ENCODE measurements at places on chromosomes 1 and 21.
A peak's percentile ranks its signal among the peaks of the same experiment; 100 is the strongest.

GRCh38 chr1:64861611-64862010, 104.7 kb downstream of the JAK1 start:
- no peak for DNase-seq

DNA sequence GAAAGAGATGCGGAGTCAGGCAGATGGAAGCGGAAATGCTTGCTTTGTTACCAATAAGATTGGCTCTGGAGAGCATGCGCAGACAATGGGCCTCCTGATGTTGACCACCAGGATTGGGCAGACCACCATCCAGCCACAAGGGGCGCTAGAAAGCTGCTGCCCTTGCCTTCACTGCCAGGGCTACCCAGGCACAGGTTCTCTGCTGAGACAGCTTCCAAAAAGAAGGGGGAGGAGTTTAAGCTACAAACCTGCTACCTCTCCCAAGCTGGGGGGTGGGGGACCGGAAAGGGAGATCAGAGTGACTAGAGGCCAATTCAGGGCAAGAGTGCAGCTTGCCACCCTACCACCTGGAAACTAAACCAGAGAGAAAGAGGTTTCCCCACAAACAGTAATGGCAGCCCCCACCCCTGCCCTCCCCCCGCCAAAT, 369.7 kb downstream of the RRAGC start:
- DNase-seq: no peak

DNA sequence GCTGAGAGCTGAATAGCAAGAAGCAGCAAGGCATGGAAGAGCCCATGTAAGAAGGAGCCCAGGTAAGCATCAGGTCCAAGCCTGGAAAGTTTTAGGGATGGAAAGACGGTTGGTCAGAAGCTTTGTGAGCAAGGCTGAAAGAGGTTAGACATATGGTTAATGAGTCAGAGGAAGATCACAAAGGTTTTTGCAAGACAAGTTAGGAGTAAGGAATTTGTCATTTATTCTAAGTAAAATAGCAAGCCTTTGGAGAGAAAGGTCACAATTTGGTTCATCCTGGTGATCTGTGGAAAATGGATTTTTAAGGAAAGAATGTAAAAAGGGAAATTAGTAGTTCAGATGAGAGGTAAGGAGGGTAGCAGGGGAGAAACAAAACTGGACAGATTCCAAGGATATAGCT, 106.7 kb downstream of the DPYD start:
- peak; percentile 56 for DNase-seq

DNA sequence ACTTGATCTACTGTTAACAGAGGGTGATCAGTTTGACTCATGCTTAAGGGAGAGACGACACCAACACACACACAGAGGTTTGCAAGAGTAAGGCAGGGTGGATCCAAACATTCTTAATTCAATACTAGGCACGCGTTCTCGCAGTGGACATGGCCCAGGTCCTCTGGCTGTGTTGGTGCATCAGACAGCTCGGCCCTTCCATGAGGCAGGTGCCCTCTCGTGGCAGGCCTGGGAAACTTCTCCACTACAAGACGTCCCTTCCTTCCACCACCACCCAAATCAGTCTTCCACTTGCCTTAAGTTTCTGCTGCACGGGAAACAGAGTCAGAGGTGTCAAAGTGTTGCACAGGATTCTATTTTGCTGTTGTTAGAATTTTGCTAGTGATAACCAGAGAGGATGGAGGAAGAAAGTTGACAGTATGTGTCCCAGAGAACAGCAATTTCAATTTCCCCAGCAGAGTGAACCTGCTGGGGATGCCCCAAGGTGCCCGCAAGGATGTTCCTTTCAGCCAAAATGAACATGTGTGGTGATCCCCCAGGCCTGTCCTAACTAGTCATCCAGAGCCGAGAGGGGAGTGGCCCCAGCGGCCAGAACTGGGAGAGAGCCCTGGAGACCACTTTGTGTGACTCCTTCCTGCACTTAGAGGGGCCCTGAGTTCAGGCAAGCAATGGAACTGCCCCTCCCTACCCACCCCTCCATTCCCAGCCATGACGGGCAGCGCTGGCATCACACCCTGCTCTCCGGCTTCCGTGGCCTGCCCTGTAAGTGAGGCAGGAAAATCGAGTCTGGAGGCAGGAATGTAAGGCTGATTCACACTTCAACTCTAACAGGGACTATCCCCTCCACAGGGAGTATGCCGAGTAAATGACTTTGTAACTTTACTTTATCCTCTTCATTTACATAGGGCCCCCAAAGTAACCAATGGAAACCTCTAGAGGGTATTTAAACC, 34.8 kb downstream of the MX1 start:
- DNase-seq: no peak

GRCh38 chr1:92484472-92485380, 2.0 kb downstream of the GFI1 start:
- no peak for DNase-seq

DNA sequence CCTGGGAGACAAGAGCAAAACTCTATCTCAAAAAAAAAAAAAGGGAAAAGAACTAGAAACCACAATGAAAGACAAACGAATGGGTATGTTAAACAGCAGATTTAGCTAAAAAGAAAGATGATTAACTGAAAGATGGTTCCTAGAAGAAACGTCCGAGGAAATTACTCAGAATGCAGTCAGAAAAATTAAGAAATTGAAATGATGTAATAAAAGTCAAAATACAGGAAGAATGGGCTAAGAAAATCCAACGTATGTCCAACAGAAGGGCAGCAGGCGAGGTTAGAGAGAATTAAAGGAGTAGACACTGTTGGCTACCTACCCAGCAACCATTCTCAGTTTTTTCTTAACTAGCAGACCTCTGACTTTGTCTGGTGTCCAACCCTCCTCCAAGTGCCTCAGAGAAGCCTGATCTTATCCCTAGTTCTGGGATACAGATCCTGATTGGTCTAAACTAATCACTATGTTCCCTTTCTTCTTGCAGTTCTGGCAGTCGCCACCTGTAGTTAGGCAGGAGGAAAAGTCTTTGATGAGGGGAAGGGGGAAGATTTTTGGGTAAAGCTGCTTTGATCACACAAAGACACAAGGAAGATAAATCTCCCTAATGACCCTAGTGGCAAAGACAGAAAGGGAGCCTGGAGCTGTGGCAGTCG, 25.7 kb downstream of the GPR161 start:
- DNase-seq: no peak

- peak; percentile 90 for DNase-seq
These were observed 65.1 kb downstream of the GADD45A start for GRCh38 chr1:67749844-67750690.

DNA sequence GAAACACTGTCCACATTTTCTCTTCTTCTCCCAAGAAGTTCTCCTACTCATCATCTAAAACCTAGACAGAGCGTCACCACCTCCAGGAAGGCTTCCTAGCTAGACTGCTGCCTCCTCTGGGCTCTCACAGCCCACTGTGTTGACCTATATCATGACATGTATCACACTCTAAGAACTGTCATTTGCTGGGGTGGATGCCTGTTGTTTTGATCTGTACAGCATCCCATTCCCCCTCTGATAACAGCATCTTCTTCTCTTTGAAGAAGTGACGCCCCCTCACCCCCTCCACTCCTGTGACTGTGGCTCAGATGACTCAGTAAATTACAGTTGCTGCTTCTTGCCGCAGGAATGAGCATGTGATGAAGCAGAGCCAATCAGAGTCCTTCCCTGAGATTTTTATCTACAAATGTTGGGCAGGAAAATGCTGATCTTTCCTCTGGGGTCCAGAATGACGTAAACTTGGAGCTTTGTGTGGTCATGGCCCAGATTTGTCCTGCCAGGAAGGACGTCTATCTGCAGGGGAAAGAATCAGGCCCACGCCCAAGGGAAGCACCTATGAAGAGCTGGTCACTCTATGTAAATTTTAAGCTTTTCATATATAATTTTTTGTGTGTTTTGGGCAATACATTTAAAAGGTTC, 28.0 kb upstream of the FOXO6 start:
- DNase-seq: peak; percentile 91

GRCh38 chr1:225409051-225409450, 18.8 kb downstream of the LBR start:
- DNase-seq: no peak

DNA sequence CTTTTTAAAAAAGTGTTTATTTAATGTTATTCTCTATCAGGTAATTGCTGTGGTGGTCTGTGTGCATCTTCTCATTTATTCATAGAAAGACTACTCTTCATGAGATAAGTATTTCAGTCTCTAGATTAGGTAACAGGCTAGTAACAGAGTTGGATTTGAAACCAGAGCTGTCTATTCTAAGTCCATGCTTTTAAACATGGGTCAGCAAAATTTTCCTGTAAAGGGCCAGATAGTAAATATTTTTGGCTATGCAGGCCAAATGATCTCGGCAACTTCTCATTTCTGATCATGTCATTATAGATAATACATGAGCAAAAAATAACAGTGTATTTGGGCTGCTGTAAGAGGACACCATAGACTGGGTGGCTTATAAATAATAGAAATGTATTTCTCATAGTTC, 485.6 kb upstream of the ZRANB2 start:
- DNase-seq: no peak

GRCh38 chr1:19006837-19007271, 50.4 kb upstream of the IFFO2 start:
- DNase-seq: no peak

GRCh38 chr1:98260839-98261238, 340.0 kb upstream of the DPYD start:
- DNase-seq: no peak

GRCh38 chr1:41020654-41021053, 871 bp downstream of the SLFNL1 start:
- no peak for DNase-seq

DNA sequence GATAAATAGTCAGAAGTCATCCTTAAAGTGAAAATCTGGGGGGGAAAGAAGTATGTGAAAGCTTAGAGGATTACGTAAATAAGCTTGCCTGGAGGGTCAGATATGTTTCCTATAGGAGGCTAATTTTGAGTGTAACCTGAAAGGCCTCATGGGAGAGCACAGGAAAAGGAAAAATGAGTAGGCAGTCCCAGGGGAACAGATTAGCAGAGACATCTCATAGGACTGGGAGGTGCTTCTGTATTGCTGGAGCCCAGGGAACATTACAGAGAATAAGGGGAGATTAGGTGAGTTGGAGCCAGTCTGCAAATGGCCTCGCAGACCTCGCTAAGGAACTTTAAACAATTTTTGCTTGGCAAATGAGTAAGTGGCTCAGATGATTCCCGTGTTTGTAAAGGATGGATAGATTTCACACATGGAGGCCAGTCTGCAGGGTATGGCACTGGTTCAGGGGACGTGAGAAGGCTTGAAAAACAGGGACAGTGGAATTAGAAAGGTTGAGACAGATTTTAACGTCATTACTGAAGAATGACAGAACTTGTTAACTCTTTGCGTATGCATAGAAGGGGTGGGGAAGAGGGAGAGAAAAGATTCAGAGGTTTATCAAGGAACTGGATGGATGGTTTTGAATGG, 149.1 kb downstream of the GREM2 start:
- no peak for DNase-seq

DNA sequence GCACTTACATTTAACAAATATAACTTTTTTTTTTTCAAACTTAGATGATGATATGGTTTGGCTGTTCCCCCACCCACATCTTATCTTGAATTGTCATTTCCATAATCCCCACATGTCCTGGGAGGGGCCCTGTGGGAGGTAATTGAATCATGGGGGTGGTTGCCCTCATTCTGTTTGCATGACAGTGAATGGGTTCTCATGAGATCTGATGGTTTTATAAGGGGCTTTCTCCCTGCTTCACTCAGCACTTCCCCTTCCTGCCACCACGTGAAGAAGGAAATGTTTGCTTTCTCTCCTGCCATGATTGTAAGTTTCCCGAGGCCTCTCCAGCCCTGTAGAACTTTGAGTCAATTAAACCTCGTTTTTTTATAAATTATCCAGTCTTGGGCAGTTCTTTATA, 432.6 kb downstream of the AMY1C start:
- no peak for DNase-seq

DNA sequence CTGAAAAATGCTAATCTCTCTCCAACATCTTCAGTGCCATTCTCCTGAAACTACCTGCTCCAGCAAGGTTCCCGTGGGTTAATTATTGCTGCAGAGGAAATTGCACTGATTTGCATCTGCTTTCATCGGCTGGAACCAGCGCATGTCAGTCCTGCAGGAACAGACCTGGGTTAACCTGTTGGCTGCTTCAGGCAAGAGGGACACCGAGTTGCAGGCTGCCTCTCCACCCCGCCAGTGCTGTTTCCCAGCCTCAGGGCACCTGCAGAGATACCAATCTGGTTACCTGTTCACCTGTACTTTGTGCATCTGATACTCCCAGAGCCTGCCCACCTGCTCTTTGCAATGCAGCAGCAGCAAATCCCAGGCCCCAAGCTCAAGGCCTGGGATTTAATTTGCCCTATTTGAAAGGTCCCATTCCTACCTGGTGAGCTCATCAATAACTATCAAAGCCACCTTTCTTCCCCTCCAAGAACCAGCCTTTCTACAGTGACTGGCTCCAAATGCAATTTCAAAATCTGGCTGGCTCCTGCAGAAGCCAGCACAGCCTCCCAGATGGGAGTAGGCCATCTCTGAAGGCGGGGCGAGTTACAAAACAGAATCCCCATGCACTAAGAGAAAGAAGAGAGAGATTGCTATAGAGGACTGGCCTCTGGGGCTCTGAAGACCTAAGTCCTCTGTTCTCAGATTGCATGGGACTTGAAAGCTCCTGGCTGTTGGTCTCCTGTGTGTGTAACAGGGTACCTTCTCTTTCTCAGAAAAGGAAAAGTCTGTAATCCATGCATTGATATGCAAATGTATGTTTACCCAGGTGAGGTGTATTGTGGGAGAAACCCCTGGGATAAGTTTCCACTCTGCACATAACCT, 67.8 kb downstream of the TOMM20 start:
- no peak for DNase-seq

DNA sequence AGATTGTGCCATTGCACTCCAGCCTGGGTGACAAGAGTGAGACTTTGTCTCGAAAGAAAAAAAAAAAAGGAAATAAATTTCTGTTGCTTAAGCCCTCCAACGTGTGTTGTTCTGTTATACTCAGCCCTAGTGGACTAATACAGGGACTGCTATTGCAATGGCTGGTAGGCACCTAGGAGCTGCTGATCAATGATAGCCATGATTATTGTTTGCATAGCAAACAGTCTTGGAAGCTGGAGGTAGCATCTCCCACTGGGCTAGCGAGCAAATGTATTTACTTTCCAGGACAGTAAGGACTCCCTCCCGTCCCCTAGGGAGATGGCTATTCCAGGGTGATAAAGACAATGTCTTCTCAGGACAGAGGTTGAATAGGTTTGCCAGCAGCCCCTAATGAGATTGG, 13.5 kb upstream of the TNFRSF8 start:
- DNase-seq: no peak

DNA sequence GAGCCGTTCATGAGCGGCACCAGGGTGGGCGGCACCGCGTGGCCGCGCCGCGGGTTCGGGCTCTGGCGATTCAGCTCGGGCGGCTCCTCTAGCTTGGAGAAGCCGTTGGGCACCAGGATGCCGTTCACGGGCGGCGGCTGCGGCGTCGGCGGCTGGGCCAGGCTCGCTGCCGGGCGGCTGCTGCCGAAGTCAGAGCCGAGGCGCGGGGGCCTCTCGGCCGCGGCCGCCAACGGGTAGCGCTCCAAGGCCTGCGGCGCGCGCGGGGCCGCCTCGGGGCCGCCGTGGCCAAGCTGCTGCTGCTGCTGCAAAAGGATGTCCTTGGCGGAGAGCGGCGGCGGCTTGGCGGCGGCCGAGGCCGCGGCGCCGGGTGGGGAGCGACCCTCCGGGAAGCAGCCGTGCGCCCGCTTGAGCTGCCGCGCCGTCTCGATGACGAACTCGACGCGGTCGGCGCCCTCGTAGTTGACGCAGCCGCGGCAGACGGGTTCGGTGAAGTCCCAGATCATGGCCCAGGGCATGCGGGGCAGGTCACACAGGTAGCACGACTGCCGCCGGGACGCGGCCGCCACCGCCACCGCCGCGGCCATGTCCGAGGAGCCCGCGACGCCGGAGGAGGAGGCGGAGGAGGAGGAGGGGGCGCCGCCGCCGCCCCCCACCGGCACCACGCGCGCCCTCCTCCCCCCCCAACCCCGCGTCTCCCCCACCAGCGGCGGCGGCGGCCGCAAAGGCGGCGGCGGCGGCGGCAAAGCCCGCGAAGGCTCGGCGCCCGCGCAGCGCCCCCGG, 877 bp downstream of the IRF2BP2 start:
- no peak for DNase-seq
